ENCODE measurements at places on chromosomes 3 and 15.

DNA sequence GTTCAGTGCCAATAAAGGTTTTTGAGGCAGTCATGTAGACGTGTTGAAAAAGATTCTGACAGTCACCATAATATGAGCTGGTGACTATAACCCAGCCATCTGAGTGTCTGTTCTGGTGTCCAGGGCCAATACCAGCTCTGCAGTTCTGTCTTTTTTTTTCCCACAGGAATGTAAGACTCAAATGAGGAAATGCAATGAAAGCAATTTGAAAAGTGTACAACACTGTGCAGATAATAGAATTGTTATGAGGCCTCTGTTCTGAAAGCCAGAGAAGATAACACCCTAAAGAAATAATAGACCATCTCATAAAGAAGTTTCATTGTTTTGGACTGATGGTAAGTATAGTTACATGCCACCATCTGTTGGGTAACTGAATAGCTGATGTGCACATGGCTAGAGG lies 57.1 kb downstream of the CLDN1 start:
- no peak for DNase-seq

- DNase-seq = no peak
Measured at GRCh38 chr3:193677734-193678133, 84.7 kb downstream of the OPA1 start.

GRCh38 chr15:25783607-25784540 lies 79.3 kb downstream of the ATP10A start:
- peak; percentile 19 for DNase-seq

DNA sequence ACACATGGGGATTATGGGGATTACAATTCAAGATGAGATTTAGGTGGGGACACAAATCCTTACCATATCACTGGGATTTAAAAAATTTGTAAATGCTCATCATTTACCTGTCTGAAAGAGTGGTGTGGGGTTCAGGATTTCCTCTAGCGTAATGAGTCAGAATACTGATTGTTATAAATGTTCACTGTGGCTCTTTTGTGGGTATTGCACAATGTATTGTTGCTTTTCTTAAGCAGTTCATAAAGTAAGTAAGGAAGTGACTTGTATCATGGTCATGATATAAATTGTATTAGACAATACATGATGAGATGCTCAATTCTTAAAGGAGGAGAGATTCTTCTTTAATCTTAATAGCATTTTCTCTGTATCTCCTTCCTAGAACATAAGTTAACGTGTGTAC lies 262.1 kb downstream of the CNTN4 start:
- no peak for DNase-seq

DNA sequence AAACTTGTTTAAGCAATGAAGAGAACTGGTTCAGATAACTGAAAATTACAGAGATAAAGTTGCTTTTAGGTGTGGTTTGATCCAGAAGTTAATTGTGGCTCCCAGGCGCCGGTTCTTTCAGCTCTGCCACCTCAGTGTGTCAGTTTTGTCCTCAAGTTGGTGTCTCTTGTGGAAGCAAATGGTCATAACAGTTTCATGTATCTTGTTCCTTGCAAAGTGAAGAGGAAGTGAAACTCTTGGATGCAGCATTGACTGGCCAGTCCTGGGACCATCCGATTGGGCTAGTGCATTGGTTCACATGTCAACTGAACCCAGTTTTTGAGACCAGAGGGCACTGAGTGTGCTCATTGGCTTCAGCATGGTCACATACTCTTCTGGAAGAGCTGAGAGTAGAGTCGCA lies 181.4 kb upstream of the GRM7 start:
- DNase-seq = peak; percentile 58
